ENCODE measurements at places on chromosomes 12 and 14.

DNA sequence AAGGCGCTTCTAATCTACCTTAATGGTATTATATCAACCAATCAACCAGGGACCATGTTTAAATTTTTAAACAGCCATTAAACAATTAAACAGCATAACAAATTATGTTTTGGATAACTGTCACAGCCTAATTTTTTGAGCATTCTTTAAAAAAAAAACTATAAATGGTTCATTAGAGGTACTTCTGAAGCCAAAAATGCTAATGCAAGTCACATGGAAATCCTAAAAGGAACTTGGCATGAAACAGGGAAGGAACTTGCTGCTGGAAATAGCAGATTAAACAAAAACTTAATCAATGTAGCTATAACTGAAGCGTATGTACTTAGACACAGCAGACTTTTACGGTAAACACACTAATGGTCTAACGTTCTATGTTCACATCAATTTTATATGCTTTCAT lies 190.2 kb upstream of the BTG1 start:
- DNase-seq, result no peak

DNA sequence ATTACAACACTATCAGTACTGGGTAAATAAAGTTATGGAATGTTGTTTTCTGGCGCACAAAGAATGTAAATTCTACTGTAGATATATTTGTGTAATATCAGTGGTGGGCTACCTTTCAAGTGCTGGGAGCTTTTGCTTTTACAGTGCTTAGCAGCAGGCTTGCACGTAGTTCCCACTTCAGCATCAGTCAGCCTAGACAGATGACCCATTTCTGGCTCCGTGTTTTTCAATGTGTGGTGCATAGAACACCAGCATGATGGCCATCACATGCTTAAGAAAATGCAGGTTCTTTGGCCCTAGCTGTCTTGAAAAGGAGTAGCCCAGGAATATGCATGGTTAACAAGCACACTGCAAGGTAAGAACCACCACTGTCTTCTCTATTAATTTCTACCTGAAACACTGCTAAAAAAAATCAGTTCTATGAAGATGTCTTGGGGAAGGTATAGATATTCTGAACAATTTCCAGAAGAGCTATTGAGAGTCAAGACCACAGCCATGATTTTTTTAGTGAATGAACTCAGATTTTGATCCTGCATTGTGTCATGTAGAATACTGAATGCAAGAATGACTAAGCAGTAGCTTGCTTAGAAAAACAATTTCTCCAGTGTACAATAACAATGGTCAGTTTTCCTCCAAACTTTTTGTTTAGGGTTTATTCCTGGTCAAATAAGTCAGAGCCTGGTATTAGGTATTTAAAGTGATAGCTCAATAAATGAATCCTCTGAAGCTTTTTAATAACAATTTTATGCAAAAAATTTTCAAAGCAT lies 195.7 kb downstream of the AKAP6 start:
- no peak for DNase-seq

DNA sequence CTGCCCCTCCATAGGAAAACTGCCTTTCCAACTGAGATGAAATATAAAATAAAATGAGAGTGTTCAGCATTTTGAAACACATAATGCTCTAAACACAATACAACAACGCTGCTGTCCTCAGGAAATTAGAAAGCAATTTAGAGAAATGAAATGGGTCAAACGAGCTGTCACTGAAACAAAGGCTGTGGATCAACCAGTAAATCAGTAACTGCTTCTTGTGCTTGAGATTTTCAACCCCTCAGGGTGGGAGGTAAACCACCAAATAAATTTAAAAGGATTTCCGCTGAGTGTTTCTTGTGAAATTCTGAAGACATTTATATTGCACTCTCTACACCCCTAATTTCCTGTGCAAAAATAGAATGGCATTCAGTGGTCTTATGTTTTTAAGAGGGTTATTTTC lies 657.1 kb upstream of the SEL1L start:
- DNase-seq, result no peak

DNA sequence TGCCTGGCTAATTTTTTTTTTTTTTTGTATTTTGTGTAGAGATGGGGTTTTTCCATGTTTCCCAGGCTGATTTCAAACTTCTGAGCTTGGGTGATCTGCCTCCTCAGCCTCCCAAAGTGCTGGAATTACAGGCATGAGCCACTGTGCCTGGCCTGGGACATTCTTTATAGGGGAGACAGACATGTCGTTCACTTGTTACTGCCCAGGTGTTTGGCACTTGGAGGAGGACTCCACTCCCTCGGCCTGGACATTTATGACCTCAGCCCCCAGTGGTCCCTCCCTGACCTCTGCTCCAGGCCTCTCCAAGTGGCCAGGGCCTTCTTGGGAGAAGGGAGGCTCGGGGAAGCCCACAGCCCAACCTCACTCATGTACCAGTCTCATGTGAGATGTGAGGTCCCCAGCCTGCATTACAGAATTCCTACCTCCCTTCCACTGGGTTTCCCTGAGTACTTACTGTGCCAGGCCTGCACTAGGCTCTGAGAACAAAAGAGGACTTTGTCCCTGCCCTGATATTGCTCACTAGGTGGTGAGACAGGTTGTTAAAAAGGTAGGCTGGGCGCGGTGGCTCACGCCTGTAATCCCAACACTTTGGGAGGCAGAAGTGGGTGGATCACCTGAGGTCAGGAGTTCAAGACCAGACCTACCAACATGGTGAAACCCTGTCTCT lies 9.7 kb upstream of the POP5 start:
- DNase-seq, result no peak

DNA sequence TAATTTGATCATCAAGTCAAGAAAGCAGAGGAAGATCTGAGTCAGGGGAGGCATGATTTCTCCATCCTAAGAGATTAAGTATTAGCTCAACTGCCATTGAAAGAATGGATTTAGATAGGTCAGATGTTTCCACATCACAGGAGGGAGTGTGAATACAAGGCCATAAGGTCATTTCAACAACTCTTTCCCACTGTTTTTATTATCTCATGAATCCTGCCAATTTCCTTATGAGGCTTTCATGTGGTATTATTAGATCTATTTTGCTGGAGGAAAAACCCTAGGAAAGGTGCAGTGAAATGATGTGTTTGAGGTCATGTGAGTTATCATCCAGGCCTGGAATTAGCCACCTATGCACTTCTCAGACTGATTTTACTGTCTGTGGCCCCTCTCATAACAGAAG lies 269.0 kb downstream of the NOVA1 start:
- no peak for DNase-seq

DNA sequence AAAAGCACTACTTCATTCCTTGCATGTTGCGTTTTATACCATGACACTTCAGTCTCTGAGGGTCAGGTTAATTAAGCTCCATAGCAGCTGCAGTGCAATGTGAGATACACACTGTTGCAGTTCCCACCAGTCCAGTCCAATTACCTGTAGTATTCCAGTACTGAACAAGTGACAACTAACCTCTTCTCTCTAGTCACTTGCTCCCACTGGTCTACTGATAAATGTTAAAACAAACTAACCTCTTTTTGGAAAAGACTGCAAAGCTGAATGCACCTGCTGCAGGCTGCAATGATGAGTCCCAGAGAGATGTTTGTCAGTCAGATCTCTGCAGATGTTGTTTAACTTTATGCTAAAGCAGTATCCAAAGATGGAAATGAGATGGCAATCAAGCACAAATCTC lies 7.9 kb downstream of the NOVA1 start:
- DNase-seq, result no peak

DNA sequence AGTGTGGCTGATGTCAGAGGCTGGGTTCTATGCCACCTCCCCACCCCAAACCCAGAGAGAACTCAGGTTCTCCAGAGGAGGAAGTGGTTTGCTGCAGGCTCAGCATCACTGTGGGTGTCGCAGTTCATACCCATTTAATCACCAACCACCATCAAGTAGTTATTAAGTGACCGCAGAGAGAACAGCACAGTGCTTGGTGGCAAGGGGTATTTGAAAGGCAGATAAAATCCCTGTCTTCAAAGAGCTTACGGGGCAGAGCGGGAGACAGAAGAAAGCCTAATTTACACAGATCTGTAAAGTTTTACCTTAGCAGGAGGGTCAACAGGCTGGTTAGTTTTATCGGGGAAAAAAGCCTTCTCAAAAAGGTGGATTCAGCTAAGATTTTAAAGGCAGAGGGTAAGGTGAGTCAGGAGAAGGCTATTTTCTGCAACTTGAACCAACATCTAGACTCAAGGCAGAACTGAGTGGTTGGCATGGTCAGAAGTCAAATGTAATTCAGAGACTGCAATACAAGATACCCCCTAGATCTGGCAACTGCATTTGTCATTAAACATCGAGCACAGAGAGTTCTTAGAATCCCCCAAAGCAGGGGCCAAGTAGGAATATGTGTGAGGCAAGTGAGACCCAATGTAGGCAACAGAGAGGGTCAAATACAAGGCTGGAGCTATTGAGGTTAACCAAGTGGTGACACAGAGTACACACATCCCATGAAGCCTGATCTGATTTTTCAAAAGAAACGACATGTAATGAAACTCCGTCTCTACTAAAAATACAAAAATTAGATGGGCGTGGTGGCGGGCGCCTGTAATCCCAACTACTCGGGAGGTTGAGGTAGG lies 13.2 kb downstream of the PXN start:
- no peak for DNase-seq

DNA sequence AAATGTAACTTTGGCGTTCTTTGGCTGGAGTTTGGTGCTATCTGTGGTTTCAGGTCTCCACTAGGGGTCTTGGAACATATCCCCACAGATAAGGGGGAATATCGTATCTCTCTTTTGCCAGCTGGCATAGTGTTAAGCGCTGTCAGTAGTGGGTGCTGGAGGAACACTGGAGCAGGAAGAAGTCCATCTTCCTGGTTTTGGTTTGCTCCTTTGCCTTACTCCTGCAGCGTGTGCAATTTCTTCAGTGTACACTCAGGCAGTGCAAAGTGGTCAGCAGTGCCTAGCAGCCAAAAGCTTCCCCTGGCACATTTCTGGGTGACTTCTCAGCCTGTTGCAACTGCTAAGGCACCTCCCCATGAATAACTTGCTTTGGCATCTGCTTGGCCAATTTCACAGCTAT lies 11.7 kb upstream of the RIPK3 start:
- peak; percentile 86 for DNase-seq

- no peak for DNase-seq
Measured at GRCh38 chr14:47269756-47270492, 405.5 kb downstream of the MDGA2 start.
